Epithelial cell of proximal tubule (primary cell): ENCODE measurements at places on chromosomes 6 and 20.

- no peak for DNase-seq
These were observed 44.6 kb upstream of the DDR1 start for GRCh38 chr6:30839671-30840070.

GRCh38 chr6:140225701-140226436 lies 851.4 kb upstream of the CITED2 start:
- no peak for DNase-seq

DNA sequence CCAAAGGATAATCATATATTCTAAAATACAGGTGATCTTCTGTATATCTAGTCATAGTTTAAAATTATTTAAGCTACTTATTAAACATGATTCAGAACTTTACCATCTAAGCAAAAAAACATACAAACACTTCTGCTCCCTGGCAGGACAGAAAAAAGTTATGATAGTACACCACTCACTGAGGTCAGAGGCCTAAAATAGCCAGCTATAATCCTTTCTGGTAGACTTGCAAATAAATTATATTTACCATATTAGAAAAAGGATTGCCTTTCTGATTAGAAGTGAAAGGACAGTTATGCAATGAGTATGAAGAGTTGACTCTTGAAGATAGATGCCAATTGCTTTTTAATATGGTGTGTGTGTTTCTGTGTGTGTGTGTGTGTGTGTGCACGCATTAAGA lies 207.4 kb downstream of the BMP2 start:
- no peak for DNase-seq

GRCh38 chr6:69285054-69285453 lies 511.8 kb downstream of the LMBRD1 start:
- DNase-seq = no peak

DNA sequence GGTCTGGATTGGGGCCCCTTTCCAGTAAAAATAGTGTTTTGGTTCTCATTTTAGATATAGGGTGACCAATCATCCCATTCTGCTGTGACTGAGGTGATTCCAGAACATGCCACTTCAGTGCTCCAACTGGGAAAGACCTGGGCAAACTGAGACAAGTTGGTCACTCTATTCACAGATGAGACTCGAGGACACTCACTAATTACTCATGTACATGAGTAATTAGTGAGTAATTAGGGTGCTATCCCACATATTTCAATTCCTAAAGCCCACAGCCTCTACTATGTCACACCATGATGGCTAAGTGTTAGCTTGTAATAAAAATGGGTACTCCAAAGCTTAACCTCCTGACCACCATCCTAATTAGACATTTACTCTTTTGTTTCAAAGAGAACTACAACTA lies 86.0 kb downstream of the CBLN4 start:
- DNase-seq = no peak

- no peak for DNase-seq
These were observed 4.3 kb downstream of the FAM217A start for GRCh38 chr6:4074478-4075235.

DNA sequence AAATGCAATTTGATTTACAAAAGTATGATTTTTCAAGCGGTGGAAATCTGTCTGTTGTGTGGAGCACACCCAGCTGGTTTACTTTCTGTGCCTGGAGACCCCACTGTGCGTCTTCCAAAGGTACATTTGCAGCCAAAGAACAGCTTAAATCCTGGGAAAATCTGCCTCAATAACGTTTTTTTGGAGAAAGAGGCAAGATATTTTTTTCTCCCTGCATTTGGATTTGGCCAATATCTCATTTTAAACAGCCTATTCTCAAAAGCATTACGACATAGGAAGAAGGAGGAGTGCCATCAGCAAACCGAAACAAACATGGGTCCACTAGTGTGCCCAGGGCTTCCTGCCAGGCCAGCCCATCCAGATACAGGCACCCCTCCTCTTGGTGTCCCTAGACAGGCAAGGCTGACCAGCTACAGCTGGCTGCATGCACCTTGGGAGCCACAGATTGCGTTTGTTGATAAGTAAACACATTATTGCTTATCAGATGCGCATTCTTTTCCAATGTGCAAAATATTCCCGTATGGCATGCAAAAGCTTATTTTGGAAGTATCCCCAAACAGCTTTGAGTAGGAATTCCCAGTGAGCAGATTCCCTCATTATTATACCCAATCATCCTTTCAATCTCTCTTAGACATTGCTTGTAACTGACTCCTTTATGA lies 184.5 kb upstream of the MARCKS start:
- DNase-seq = no peak

GRCh38 chr6:113857556-113858479 lies 673 bp downstream of the MARCKS start:
- no peak for DNase-seq
